B cell (primary cell): ENCODE measurements at places on chromosomes 12 and 14.
A peak's percentile ranks its signal among the peaks of the same experiment; 100 is the strongest.

DNA sequence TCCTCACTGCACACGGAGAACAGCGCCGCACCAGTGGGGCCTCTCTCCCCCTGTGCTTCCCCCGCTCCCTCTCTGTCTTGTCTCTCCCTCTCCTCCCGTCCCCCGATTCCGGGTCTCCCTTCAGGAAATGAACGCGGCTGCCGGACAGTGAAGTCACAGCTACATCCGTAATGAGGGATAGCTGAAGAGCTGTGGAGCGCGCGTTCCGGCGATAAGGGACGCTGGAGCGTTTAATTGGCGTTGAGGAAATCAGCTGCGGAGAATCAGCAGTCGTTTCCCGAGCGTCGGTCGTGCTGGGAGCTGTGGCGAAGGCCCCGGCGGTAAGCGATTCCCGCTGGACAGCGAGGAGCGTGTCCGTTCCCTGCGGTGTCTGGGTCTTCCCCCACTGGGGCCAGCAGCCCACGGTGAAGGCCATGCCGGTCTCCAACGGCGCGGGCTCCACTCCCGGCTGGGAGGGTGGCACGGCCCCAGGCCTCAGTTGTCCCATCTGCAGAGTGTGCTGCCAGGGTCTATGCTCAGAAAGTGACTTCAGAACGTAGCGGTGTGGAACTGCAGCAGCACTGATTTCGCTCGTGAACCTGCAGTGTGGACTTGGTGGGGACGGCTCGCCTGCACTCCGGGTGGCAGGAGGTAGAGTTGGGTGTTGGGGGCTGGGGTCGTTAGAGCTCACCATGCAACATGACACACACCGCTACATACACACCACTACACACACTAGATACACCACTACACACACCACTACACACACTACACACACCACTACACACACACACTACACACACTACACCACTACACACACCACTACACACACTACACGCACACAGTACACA lies 10.9 kb downstream of the NOC4L start:
- no peak for DNase-seq

GRCh38 chr14:21820631-21821030 lies 147.0 kb upstream of the OR4E1 start:
- DNase-seq = no peak

GRCh38 chr14:24817212-24818057 lies 183.4 kb upstream of the GZMB start:
- no peak for DNase-seq

DNA sequence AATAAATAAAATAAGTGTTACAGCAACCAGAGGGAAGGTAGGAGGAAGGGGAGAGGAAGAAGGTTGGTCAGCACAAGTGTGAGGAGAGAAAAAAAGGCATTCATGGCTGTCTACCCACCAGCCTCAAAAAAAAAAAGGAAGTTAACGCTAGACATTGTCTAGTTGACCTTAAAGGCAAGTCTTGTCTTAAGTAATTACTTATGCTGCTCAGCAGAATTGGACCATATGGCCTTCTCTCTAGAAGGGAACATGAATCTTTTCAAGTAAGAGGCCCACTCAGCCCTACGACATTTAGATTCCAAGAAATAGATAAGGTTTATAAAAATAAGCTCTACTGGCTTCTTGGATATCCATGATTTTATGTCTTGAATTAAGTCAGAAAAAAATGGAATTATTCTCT lies 172.7 kb downstream of the ETNK1 start:
- DNase-seq = no peak

- peak; percentile 36 for DNase-seq
Observed at GRCh38 chr14:76810953-76811400, 1.7 kb downstream of the ANGEL1 start.

GRCh38 chr12:109473006-109473405 lies 4.1 kb downstream of the KCTD10 start:
- no peak for DNase-seq
